Fibroblast of upper back skin (primary cell): ENCODE measurements at places on chromosomes 6 and 20.
A peak's percentile ranks its signal among the peaks of the same experiment; 100 is the strongest.

- no peak for DNase-seq
Observed at GRCh38 chr6:163964789-163965188, 550.3 kb downstream of the QKI start.

DNA sequence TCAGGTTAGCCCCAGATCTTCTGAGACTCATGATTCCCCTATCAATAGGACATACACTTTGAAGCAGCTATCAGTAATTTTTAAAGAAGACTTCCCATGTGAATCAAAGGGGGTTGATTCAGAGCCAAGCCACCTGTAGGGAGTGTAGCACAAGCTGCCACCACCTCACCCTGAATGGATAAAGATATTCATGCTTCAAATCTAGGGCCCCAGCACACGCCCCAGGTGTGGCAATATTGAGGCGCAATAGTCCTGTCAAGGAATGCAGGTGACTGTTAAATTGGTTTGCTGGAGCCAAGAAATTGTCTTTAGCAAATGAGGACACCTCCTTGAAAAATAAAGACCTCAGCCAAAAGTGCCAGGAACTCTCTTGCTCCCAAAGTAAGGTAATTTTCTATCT lies 404.4 kb downstream of the MAFB start:
- DNase-seq = no peak

- no peak for DNase-seq
Observed at GRCh38 chr6:146335336-146335735, 208.3 kb upstream of the RAB32 start.

- no peak for DNase-seq
Observed at GRCh38 chr6:108236791-108237190, 24.0 kb downstream of the SNX3 start.

DNA sequence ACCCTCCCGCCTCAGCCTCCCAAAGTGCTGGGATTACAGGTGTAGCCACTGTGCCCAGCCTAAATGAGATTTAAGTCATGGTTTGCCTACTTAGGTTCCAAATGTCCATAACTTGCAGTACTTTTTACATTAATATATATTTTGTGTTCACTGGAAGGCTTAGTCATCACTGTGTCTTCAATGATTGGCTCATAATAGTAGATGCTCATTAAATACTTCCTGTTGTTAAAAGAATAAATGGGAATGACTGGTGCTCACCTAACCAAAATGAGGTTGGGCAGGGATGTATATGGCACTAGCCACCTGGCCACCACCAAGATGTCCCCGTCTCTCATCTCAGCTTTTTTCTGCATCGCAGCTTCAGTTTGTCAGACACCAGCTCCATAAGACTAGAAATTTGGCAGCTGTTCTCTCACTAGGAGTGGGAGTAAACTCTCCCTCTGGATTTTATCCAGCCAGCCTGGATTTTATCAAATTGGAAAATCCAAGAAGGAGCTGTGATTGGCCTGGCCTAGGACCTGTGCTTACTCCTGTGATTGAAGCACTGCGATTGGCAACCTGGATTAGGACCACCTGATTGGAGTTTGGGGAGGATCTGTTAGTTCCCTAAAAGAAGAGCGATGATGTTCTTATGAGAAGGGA lies 1.1 kb upstream of the GLO1 start:
- no peak for DNase-seq

DNA sequence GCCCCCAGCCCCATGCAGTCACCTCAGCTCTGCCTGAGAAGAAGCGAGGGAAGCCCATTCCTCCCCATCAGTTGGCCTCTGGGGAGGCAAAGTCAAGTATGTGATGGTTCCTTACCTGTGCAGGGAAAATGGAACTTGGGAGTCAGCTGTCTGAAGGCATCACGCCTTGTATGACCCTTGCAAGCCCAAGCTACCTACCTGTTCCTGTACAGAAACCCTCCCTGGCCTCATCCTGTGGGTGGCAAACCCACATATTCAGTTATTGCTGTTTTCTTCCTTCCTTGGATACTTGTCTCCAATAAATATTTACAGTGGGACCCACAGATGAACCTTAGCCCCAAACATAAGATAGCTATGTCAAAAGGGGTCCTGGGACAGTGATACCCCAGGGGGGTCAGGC lies 92.2 kb upstream of the MLN start:
- DNase-seq = no peak

GRCh38 chr6:37024656-37025337 lies 19.3 kb downstream of the FGD2 start:
- DNase-seq = no peak

- DNase-seq = peak; percentile 7
Observed at GRCh38 chr20:63310265-63310991, 17.4 kb downstream of the COL20A1 start.

DNA sequence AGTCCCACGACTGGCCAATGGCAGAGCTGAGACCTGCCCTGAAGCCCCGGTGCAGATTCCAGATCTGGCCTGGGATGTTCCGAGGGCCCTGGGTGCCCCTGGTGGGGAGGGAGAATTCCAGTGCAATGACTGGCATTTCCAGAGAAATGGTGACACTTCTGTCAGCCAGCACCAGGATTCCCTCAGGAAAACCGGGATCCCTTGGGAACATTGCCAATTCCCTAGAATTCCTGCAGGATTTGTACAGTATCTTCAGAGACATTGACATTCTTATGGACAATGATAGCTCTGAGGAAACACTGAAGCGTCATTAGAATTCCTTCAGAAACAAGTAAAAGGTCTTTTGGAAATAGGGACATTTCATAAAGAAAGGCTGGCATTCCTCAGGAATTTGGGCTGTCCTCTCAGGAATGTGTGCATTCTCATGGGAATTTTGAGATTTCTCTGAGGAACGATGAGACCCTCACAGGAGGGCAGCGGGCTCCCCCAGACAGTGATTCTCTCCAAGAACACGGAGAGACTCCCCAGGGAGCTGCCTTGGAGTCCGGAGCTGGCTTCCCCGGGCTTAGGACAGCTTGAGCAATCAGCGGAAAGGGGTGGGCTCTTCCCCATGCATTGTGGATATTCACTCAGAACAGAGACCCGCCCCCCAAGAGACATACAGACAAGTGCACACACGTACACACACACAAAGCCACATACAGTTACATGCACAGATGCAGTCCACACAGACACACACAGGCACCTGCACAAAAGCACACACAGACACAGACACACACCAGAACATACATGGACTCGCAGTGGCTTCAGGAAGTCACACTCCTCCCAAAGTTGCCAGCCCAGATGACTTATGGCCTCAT lies 35.2 kb upstream of the BPIFA2 start:
- peak; percentile 16 for DNase-seq

- no peak for DNase-seq
Observed at GRCh38 chr6:26300359-26300758, 64.6 kb upstream of the BTN3A2 start.

GRCh38 chr6:53530346-53530745 lies 14.6 kb downstream of the GCLC start:
- peak; percentile 47 for DNase-seq

- no peak for DNase-seq
Observed at GRCh38 chr6:129605967-129606366, 104.0 kb downstream of the ARHGAP18 start.

- DNase-seq = peak; percentile 23
Observed at GRCh38 chr20:51763965-51764602, 4.1 kb downstream of the ATP9A start.

DNA sequence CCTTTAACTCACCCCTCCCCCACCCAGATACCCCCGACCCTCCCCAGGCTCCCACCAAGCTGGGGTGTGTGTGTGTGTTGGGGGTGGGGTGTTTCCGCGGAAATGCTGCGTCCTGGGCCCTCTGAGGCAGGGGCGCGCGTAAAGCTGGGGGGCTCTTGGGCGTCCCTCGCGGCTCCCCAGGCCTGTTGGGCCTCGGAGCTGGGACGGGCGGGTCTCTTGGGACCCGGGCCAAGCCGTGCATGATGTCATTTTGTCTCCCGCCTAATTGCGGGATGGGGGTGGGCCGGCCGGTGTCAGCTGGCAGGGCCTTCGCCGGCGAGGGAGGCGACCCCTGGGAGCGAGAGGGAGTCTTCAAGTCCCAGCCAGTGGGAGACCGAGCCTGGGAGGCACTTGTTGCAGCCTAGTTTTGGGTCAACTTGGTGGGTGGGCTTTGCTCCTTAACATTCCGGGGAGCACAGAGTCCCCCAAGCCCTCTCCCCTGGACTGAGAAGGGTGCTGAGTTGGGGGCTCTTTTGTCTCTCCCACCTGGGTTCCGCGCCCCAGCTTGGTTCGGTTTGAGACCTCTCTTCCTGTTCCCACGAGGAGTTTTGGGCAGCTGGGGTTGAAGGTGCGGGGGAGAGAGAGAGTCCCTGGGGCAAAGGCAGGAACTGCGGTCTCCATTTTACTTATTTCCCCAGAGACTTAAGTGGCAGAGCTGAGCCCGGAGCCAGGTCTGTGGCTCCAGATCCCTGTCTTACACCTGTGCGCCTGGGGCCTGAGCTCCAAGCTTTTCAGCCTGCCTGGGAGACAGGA lies 623 bp downstream of the MYBL2 start:
- DNase-seq = peak; percentile 9

GRCh38 chr6:136487759-136488425 lies 62.3 kb downstream of the MAP7 start:
- DNase-seq = no peak

DNA sequence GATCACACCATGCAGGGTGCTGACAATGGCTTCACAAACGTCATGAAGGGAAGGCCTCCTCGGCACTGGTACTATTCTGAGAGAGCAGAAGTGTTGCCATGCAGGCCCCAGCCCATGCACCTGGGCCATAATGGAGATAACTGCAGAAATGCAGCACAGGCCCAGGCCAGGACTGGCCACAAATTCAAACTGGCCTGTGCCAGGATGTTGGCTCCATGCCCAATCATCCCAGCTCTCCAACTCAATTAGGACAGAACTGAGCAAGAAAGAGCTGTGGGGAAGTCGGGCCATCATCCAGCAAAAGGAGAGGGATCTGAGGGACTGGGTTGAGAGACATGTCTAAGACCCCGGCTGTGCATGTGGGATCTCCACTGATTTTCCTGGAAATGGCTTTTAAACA lies 48.9 kb upstream of the SYNDIG1 start:
- DNase-seq = no peak

GRCh38 chr6:142821164-142821716 lies 123.7 kb downstream of the HIVEP2 start:
- no peak for DNase-seq

DNA sequence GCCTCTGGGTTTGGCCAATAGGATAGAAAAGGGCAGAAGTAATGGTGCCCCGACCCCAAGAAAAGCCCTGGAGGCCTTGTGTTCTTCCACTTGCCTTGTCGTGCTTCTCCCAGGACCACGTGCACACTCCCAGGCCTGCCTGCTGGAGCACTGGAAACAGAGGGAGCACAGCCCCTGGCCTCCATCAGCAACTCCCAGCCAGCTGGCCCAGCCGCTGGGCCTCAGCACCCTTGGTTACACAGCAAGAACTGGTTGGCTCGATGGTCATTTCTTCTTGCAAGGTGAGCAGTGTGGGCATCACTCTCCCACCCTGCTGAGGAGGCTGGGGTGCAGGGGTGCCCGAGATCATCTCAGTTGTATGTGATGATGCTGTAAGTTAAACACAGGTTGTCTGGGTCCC lies 69.2 kb upstream of the CST7 start:
- no peak for DNase-seq

DNA sequence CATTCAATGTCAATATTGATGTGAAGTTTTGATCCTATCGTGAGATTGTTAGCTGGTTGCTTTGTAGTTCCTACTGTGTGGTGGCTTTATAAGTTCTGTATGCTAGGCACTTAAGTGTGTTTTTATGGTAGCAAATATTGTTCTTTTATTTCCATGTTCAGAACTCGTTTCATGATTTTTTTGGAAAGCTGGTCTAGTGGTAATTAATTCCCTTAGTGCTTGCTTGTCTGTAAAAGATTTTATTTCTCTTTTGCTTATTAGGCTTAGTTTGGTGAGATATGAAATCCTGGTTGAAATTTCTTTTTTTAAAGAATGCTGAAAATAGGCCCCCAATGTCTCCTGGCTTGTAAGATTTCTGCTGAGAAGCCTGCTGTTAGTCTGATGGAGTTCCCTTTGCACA lies 27.8 kb upstream of the PLCB1 start:
- no peak for DNase-seq

DNA sequence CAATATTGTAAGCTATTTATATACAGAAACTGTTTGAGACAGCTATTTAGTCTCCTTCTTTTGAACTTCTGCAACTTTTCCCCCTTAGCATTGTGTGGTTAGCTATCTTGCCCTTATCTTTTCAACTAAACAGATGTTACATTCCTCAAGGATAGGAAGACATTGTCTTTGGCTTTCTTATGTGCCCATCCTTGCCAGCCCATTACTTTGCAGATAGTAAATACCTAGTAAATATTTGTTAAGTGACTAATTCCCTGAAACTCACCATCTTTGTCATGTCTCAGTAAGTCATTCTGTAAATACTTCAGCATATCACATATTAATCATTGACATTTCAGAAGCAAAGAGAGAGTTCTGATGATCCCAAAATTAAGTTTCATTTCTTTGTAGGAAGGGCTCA lies 69.1 kb upstream of the FLRT3 start:
- peak; percentile 18 for DNase-seq

- peak; percentile 98 for DNase-seq
Observed at GRCh38 chr20:31543966-31544598, 29.8 kb downstream of the HM13 start.
